DMS79 (cell line): ENCODE measurements at places on chromosomes 13 and 19.

DNA sequence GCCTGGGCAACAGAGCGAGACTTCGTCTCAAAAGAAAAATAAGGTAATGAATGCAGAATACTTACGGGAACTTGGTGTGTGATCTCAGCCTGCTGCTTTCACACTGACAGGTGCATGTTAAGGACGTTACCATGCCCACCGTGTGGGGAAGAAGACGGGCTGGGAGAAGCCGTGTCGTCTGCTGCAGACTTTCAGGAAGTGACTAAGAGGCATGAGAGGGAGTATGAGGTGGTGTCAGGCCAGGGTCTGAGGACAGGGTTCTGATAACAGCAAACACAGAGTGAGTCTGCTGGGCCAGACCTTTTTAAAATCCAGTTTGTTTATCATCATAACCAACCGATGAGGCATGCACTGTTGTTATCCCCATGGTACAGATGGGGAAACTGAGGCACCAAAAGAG, 13.6 kb upstream of the GALP start:
- DNase-seq = no peak

- no peak for DNase-seq
These were observed at the start of gene SMIM17 for GRCh38 chr19:56642711-56643459. TSS of gene SMIM17 (plus strand) at chr19:56643159. CDS start at chr19:56645668, 2,509 bp downstream.

DNA sequence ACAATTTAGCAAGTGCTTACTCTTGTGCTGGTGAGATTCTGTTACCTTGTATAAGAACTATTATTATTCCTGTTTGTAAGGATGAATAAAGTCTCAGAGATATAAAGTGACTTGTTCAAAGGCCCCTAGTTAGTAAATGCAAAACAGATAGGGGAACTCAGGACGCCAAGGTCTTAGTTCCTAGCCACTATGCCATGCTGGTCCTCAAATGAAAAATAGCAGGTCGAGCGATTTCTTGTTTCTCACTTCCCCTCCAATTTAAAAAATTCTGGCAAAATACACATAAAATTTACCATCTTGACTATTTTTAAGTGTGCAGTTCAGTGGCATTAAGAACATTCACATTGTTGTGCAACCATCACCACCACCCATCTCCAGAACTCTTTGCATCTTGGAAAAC, 1.1 kb downstream of the TECR start:
- DNase-seq = no peak

GRCh38 chr19:45094137-45094536, 1.2 kb downstream of the PPP1R37 start:
- DNase-seq = no peak

DNA sequence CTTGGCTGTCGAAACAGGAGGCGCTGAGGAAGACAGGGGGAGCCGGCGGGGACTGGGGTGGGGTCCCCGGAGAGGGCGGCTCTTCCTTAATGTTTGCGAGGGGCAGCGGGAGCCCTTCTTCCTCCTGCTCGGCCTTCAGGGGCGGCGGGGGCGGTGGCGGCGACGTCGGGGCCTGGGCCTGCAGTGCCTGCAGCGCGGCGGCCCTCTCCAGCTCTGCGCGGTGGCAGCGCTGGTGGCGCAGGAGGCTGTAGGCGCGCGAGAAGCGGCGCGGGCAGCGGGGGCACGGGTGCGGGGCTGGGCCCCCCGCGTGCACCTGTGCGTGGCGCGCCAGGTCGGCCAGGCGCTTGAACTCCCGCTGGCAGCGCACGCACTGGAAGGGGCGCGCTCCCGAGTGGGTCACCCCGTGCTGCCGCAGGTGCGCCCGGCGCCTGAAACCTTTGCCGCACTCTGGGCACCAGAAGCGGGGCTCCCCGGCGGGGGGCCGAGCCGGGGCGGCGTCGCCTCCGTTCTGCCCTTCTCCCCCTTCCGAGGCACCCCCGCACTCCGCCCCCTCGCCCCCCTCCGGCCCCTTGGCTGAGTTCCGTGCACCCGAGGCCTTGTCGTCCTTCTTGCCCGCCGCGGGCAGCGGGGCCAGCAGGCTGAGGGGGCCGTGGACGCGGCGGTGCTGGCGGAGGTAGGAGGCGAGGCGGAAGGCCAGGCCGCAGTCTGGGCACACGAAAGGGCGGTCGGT, 2.5 kb downstream of the ZNF579 start:
- no peak for DNase-seq

- DNase-seq = no peak
These were observed 683.8 kb upstream of the SGCG start for GRCh38 chr13:22496803-22497508.

GRCh38 chr13:98576200-98576945, 534 bp downstream of the STK24 start:
- no peak for DNase-seq

- peak; percentile 98 for DNase-seq
These were observed 300.7 kb downstream of the DCT start for GRCh38 chr13:94178625-94179244.

- no peak for DNase-seq
These were observed 1.4 kb upstream of the SLC7A9 start for GRCh38 chr19:32870981-32871451.

- no peak for DNase-seq
These were observed 4.7 kb downstream of the LSM4 start for GRCh38 chr19:18317961-18318800.

- peak; percentile 21 for DNase-seq
These were observed 785 bp upstream of the USF2 start for GRCh38 chr19:35267818-35268535.

DNA sequence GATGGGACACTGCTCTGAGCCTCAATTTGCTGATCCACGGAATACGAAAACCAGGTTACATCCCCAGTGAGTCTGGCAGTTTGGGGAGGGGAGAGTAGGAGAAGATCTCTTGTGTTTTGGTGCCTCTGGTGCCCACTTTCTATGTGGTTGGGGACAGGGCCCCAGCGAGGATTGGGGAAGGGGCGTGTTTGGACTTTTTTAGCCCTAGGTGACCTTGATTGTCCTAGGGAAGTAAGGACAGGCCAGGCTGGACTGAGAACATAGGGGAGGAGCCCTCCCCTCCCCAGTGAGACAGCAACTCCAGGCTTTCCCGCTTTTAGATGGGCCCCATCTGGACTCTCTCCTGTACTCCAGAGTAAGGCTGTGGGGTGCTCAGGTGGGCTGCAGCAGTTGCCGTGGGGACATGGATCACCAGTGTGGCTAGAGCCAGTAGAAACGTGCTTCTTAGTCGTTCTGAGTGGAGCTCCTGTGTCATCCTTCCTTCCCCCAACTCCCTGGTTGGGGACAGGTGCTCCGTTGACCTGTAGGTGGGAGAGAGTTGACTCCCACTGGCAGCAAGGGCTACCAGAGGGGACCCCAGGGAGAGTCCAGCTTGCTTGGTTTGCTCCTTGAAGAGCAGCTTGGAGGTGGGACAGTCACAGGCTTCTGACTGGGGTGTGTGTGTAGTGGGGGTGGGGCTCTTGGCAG, 4.3 kb downstream of the EGLN2 start:
- DNase-seq = no peak

DNA sequence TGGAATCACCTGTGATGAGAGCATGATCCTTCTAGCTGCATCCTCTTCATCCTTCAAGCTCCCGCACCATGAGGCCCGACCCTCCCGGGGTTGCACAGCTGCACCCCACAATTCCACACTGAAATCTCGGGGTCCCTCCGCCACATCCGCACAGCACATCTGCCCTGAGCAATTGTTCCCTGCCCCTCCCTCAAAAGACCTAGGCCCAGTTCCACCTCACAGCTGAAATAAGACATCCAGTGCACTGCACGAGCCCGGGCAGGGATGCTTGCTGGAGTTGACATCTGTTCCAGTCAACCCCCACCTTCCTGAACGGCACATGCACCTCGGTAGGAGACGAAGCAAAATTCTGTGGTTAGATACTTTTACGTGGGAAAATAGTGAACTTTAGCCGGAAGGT, 14.7 kb upstream of the SOX1 start:
- DNase-seq = no peak

GRCh38 chr13:82560889-82561288, 1321.4 kb downstream of the SLITRK1 start:
- DNase-seq = no peak

- DNase-seq = no peak
These were observed 52.7 kb upstream of the ZDHHC20 start for GRCh38 chr13:21511849-21512248.

DNA sequence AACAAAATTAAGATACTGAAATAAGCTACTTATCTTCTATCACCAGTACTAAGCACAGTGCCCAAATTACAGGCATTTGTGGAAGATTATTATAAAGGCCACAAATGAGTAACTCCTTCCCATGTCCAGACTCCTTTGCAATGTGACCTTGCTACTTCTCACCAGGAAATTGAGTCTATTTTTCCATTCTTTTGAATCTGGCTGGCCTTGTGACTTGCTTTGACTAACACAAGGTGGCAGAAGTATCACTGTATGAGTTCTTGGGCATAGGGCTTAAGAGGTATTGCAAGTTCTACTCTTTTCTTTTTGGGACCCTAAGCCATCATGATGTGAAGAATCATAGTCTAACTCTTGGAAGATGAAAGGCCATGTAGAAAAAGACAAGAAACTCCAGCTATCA, 49.9 kb downstream of the UGGT2 start:
- DNase-seq = no peak

DNA sequence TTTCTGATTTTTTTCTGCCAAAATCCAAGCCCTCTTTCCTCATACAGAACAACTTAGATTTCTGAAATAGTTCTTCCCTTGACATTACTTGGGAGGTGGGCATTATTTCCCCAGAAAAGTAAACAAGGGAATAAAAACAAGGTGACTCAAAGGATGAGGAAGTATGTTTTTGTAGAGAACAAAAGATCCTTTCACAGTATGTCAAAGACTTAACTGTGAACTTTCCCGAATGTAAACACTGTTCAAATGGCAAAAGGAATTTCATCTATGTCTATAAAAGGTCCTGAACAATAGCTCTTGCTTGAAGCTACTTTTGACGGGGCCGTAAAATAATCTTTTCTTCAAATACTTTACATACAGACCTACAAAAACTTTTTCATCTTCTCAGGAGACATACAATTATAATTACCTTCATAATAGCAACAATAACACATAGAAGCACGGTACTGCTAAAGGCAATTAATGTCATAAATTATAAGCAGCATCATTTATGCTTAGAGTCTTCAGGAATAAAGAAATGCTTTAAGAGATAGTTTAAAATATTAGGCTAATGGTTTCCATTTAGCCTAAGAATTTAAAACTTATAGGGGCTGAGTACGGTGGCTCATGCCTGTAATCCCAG, 191.1 kb downstream of the RGCC start:
- DNase-seq = no peak

DNA sequence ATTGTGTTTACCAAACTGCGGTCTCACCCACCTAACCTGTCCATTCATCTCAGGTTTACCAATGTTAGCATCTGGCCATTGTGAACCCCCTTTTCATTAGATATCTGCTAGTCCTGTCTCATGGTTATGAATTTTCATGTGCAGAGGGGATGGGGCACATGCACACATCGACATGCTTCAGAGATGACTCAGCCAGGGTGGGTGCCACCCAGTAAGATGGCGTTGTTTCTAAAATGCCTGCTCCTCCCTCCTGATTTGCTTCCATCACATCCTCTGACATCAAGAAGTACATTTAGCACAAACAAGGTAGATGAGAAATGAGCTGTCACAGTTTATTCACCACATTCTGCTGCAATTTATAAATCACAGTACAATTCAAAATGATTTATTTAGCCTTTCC, 51.3 kb downstream of the GPALPP1 start:
- no peak for DNase-seq

DNA sequence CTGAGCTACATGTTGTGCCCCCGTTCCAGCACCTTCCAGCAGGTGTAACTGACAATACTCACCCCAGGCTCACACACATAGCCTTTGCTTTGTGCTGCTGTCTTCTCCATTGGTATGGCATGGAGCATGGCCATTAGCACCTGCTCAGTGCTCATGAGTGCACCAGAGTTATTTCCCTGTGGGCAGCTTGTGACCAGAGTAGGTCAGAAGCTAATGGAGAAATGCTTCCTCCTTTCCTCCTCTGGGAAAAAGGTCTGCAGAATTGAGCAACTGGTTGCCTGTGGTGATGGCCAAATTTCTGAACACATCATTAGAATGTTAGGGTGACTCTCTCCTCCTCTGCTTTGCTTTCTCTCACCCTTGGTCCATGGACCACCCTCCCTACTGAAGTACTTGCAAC, 344.5 kb upstream of the TMTC4 start:
- no peak for DNase-seq

DNA sequence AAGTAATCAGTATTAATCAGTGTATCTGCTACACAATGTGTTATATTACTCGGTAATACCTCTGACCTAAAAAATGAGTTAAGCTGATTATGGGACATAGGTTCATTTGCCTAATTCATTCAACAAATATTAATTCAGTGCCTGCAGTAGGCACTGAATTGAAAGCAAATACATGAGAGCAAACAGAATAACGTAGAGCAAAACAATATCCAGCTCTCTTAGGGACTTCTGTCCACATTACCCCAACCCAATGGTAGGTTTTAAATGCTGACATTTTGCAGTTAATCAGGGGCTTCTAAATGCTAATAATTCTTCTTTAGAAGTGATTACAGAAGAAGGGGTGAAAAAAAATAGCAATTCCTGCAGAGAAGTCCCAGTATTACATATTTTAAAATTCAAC, 4.9 kb downstream of the RCBTB2 start:
- no peak for DNase-seq

GRCh38 chr19:2475018-2475701, 767 bp upstream of the GADD45B start:
- DNase-seq = no peak
